ENCODE measurements at places on chromosomes 1 and 21. TPM values are rescaled to one million over a fixed set of nuclear protein-coding genes. Genes with fewer than 3 reads are reported as not detected.

Gene BATF3
- total RNA-seq, result 0.64 TPM

Gene MYCL
- total RNA-seq, result 85.1 TPM

Gene FCRL5
- total RNA-seq, result 1.3 TPM

Gene TBX15
- 1.2 TPM for total RNA-seq

Gene SPATA45
- not detected for total RNA-seq

Gene ELOVL1
- 14.4 TPM for total RNA-seq

Gene PRAMEF4
- total RNA-seq, result 0.68 TPM

Gene TENT5C
- 0.18 TPM for total RNA-seq

Gene ARV1
- total RNA-seq, result 43.3 TPM

All from motor neuron (in vitro differentiated cells).